ENCODE measurements at places on chromosomes 11 and 22.
A peak's percentile ranks its signal among the peaks of the same experiment; 100 is the strongest.

GRCh38 chr22:42621505-42622002, 6.9 kb upstream of the POLDIP3 start:
- DNase-seq: peak; percentile 39

- no peak for DNase-seq
Measured at GRCh38 chr11:2143477-2143798, 4.2 kb upstream of the IGF2 start.

DNA sequence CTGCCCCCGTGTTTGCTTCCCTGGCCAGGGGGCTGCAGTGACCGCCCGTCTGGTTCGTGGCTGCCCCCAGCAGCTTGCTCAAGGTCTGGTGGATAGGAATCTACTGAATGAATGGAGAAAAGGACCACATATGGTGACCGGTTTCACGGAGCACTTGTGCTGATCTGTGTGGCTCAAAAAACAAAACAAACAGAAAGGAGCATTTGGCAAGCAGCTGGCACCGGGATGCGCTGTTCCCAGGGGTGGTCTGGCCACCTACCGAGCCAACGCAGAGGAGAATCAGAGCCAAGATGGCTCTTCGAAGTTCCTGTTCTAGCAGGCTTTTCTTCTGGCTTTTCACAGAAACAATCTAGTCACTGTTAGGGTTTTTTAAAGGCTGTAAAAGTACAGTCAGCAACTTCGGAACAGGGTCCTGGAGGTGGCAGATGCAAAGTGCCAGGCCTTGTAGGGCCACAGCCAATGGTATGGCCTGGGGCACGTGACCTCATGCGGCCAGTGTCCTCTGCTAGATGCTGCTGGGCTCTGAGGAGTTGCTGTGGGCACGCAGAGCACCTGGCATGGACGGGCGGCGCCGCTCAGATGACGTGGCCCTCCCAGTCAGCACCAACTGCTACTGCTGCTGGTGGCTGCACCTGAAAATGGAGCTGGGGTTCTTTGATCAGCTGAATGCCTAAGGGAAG, 27.3 kb upstream of the PACSIN2 start:
- DNase-seq: no peak

GRCh38 chr22:21713428-21714058, 22.1 kb downstream of the YPEL1 start:
- no peak for DNase-seq
